ENCODE measurements at places on chromosomes 13 and 19.
A peak's percentile ranks its signal among the peaks of the same experiment; 100 is the strongest.

GRCh38 chr19:49132974-49133609, 13.7 kb downstream of the PPFIA3 start:
- DNase-seq = no peak

GRCh38 chr19:18684642-18684993, 1.1 kb downstream of the CRTC1 start:
- no peak for DNase-seq

GRCh38 chr13:110432522-110432921, 125.4 kb downstream of the COL4A2 start:
- no peak for DNase-seq

- DNase-seq = no peak
Measured at GRCh38 chr13:106686163-106686562, 118.2 kb upstream of the ARGLU1 start.

DNA sequence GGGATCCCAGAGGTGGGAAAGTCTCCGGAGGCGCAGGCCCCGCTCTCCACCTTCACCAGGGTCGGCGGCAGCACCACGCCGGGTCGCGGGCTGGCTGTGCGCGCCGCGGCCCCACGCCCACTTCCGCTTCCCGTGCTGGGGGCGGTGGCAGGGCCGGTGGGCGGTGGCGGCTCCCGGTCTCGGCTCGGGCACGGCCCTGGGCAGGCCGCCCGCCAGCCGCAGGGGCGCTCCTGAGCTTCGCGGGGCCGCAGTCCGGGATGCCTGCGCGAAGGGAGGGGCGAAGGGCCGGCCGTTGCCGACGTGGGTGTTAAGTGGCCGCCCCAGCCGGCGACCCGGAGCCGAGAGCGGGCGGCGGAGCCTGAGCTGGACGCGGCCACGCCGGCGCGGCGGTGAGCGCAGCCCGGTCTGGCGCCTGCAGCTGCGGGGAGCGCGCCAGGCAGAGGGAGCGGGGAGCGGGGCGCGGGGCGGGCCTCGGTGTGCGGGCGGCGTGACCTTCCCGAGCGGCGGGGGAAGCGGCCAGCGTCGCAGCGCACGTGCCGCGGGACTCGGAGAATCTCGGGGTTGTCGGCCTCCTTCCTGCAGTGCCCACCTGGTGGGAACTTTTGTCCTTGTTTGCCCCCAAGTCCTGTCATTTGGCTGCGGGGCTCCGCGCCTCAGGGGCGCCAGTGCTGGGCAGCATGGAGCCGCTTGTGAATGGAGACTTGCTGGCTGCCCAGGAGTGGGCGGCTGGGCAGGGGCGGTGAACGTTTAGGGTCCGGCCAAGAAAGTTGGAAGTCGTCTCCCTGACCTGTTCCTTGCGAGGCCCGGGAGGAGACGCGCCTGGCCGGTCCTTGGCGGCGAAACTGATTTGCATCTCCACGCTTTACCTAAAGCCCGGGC, at the start of gene SLC25A15:
SLC25A15 (plus strand) TSS at position 337 of the 879 bp plus-strand sequence. CDS start 3,616 bp downstream, outside the sequence.
- DNase-seq = no peak

GRCh38 chr19:5406816-5407215, 48.4 kb upstream of the ZNRF4 start:
- DNase-seq = no peak

GRCh38 chr19:54573330-54573872, at the start of gene LILRA2:
TSS of gene LILRA2 (plus strand) at chr19:54573790. CDS start at chr19:54573879, 89 bp downstream.
- DNase-seq = no peak

DNA sequence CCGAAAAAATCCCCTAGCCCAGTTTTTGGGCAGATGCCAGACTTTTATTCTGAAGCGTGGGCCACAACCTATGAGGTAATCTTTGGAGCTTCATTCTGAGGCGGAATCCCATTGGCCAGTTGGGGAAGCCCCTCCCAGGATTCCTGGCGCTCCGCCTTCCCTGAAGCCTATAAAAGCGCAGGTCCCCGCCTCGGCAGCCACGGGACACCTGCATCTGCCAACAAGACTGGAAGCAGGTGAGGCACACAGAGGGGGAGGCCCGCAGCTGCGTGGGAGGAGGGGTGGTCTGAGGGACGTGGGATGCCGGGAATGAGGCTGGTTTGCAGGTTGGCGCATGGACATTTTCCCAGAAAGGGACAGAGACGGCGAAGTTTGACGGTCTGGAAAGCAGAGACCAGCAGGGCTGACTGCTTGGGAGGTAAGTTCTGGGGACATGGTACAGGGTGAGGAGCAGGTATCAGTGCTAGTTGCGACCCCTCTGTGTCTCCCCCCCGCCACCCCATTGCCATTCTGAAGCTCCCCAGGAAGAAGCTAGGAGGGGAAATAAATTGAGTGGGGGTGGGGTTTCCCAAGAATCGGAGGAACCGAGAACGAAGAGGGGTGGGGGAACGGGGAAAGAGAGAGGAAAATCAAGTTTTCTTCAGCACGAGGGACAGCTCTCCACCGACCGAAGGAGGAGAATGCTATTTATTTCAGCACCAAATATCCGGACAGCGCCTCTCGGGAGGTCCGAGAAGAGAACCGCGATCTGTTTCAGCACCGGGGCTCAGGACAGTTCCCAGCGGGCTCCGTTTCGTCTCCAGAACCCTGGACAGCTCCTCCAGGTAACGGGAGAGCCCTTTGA, 22.4 kb upstream of the FEM1A start:
- DNase-seq = peak; percentile 60

DNA sequence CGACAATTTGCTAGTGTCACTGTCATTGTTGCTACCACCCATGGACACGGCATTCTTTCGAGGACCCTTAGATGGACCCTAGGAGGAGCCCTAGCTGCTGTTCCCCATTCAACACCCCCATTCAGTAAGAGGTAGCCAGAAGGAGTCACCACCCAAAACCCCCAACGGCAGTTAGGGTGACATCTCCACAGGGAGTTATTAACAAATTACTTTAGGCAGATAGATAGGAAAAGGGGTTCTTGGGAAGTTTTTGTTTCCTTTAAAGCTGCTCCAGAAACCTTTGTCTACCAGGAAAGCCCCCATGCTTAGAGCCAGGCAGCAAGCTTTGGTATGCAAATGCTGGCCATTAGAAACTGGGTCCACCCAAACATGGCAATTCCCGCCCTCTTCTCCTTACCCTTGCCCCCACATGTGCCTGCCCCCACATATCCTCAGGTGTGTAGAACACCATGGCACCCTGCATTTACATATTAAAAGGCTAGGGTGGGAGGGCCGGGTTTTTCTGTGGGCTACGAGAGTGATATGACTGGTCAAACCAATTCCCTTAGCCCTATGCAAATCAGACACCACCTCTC, 190.9 kb downstream of the SLITRK6 start:
- no peak for DNase-seq

DNA sequence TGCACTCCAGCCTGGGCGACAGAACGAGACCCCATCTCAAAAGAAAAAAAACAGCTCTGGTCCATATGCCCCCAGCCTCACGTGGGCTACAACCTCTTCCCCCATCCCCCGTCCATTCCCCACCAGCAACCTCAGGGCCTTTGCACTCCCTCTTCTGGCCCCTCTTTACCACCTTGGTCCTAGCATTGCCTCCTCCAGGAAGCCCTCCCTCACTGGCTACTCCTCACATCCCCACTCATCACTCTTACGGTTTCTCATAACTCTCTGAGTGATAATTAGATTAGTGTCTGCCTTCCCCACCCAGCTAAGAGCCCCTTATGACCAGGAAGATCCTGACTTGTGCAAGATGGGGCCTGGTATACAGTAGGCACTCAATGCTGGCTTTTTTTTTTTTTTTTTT, 30.8 kb downstream of the IL12RB1 start:
- no peak for DNase-seq

DNA sequence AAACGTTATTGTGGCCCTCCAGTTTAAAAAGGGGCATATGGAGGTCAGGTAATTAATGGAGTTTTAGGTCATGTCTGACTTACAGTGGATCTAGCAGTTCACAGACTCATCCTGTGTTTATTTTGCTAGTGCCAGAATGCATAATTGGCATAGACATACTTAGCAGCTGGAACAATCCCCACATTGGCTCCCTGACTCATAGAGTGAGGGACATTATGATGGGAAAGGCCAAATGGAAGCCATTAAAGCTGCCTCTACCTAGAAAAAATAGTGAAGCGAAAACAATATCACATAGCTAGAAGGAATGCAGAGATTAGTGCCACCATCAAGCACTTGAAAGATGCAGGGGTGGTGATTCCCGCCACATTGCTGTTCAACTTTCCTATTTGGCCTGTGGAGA, 610.7 kb downstream of the SLITRK5 start:
- DNase-seq = no peak

- DNase-seq = no peak
Measured at GRCh38 chr19:45322744-45323281, at the start of gene CKM. TSS of gene CKM (minus strand) at chr19:45322875. CDS start at chr19:45319713, 3,162 bp downstream.

GRCh38 chr19:29882719-29883105, 59.3 kb upstream of the URI1 start:
- DNase-seq = no peak

- no peak for DNase-seq
Measured at GRCh38 chr13:50677687-50678463, 165.6 kb downstream of the DLEU7 start.

DNA sequence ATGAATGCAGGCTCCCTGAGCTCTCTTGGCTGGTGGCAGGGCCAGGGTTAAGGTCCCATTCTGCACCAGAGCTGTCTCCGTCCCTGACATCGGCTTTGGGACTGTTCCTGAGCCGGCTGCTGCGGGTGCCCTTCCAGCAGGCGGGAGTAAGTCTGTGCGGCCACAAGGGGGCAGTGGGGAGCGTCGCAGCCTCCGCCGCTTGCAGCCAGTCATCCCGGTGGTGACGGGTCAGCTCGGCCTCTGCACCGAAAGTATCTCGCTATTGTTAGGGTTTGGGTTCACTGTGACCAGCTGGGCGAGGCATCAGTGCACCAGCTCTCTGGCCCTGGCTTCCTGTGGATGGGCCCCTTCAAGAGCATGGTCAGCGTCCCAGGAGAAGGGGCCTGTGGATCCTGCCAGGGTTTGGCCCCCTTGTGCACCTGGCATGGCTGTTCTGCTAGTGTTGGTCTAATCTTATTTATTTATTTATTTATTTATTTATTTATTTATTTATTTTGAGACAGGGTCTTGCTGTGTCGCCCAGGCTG, 15.1 kb downstream of the NDUFB7 start:
- DNase-seq = peak; percentile 62

- DNase-seq = no peak
Measured at GRCh38 chr19:30065680-30066606, 123.9 kb downstream of the URI1 start.

GRCh38 chr19:8045872-8046568, 6.5 kb upstream of the CCL25 start:
- no peak for DNase-seq

DNA sequence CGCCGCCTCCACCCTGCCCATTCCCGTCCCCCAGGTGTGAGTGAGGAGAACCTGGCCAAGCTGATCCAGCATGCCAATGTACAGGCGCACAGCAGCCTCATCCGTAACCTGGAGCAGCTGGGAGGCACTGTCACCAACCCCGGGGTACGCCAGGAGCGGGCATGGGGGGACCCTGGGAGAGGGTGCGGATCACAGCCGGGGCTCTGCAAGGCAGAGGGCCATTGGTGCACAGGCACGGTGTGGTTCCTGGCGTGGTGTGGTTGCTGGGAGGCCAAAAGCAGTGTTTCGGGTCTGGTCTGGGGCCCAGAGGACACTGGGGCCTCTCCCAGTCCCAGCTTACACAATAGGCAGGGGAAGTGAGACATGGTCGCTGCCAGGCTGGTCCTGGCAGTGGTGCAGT, 8.3 kb downstream of the STXBP2 start:
- DNase-seq = no peak

- no peak for DNase-seq
Measured at GRCh38 chr13:74645586-74645985, 511.4 kb upstream of the KLF12 start.

- no peak for DNase-seq
Measured at GRCh38 chr13:110361365-110361911, 54.4 kb downstream of the COL4A2 start.

GRCh38 chr19:1098177-1099051, 3.2 kb upstream of the POLR2E start:
- no peak for DNase-seq

GRCh38 chr13:30088312-30088855, 219.0 kb downstream of the KATNAL1 start:
- no peak for DNase-seq

GRCh38 chr13:23876265-23876664, 12.9 kb downstream of the MIPEP start:
- DNase-seq = no peak

- no peak for DNase-seq
Measured at GRCh38 chr19:10407096-10407495, 3.8 kb upstream of the CDC37 start.

DNA sequence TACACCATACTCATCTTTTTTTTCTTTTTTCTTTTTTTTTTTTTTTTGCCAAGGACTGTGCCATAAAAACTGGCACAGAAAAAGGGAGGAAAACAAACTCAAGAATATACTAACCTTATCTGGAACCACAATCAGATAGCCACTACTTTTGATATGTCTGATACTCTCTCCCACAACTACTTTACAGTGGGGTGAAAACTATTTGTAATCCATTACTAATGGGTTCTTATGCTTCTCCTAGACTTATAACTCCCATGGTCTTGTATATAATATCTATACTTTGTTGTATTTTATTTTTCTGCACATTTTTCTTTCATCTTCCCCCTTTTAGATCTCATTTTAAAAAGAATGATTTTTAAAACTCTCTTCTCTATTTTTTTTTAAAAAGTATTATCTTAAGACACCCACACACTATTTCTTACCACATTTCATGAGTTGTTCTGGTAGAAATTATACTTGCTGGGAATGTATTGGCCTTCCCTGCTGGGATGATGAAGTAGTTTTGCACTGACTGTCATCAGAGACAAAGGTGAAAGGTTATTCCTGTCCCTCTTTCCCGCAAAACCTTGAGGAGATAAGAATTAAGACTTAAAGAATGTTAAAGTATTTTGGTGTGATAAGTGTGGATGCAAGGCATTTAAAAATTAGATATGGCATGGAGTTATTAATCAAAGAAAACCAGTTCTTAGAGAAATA, 146.7 kb upstream of the KLF12 start:
- no peak for DNase-seq

DNA sequence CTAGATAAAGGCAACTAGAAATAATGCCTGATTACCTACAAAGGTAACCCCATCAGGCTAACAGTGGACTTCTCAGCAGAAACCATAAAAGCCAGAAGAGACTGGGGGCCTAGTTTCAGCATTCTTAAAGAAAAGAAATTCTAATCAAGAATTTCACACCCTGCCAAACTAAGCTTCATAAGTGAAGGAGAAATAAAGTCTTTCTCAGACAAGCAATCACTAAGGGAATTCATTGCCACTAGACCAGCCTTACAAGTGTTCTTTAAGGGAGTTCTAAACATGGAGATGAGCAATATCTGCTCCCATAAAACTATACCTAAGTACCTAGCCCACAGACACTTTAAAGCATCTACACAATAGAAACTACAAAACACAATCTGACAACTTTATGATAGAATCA, 823.5 kb downstream of the PCDH17 start:
- DNase-seq = no peak

Data from stimulated activated CD4-positive, alpha-beta T cell treated with anti-CD3 and anti-CD28 coated beads, Interleukin-1b, Interleukin-23, amount 100 ng/mL, for 24 hours (primary cell).